ENCODE measurements at places on chromosomes 1 and 21.
A peak's percentile ranks its signal among the peaks of the same experiment; 100 is the strongest.

- no peak for DNase-seq
These were observed at the start of gene KCNT2 for GRCh38 chr1:196608390-196609369. TSS of gene KCNT2 (minus strand) at chr1:196608440. CDS start at chr1:196608309, 131 bp downstream.

DNA sequence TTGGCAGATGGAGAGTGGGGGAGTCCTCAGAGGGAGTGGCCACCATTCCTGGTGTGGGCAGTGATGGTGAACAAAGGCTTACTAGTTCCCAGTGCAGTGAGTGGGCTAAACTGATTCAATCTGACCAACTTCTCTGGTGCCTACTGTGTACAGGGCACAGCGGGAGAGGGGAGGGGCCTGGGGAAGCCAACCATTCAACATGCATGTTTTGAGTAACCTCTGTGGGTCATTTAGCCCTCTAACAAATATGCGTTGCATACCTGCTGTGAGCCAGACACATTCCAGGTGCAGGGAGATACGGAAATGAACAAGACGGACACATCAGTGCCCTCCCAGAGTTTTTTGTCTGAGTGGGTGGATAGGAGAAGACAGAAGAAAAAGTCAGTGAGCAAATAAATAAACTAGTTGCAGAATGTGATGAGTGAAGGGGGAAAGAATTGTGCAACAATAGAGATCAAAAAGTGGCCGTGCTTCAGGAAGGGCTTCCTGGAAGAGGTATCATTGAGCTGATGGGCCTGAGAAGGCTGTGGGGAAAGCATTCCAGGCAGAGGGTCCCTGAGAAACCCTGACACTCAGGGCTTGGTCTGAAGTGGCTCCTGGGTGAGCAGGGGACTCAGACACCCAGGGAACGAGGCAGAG, 78.8 kb downstream of the EPHB2 start:
- DNase-seq: no peak

DNA sequence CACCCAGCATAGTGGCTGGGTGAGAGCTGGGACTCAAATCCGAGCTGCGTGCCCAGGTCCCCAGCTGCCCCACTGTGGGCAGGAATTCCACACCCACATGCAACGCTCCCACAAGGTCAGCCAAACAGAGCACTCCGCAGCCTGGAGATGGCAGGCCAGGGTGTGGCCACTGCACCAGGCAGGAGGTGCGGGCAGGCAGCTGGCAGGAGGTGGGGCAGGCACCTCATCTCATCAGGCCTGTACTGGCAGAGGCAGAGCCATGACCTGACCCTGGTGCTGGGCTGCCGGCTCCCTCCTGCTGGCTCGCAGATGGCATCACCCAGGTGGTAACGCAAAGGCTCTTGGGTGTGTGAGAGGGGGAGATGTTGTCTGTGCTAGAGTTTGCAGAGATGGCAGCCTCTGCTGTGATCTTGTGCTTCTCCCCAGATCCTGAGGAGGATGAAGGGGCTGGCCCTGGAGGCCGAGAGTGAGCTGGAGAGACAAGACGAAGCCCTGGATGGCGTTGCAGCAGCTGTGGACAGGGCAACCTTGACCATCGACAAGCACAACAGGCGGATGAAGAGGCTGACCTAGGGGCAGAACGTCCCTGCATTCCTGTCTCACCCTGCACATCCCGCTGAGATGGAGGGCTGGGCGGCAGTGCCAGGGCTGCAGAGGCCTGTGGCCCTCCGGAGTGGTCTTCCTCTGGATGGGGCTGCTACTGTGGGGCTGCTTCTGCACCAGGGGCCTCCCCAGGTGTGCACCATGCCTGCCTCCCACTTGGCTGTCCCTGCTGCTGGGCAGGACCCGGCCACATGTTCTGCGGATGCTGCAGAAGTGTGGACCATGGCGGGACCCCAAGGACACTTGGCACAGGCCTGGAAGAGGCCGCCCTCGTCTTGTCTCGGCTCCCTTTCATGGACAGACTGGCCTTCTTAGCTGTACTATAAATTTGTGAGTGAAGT, 35.1 kb upstream of the PRSS38 start:
- DNase-seq: peak; percentile 46

- no peak for DNase-seq
These were observed 23.5 kb upstream of the NPL start for GRCh38 chr1:182766050-182766449.

DNA sequence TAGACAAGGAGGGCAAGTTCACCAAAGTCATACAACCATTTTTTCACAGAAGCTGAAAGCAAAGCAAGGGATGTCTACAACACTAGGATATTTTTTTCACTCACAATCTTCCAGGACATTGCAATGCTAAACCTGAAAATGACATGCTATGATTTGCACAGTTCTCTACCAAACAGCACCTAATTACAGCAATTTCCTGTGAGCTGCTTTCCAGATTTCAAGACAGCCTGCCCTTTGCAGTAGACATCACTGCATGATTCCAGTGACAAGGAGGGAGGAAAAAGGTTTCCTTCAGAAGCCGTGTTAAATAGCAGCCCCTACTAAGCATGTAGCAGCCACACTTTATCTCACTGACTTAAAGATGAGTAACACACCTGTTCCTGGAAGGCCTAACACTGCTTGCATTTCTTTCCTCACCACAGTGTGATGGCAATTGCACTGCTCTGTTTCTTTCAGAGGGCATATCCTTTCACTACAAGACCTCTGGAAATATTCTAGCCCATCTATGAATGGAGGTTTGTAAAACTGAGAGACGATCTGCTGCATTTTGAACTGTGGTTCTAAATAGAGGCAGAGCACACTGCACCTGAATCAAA, 97.1 kb downstream of the DUSP10 start:
- DNase-seq: no peak

DNA sequence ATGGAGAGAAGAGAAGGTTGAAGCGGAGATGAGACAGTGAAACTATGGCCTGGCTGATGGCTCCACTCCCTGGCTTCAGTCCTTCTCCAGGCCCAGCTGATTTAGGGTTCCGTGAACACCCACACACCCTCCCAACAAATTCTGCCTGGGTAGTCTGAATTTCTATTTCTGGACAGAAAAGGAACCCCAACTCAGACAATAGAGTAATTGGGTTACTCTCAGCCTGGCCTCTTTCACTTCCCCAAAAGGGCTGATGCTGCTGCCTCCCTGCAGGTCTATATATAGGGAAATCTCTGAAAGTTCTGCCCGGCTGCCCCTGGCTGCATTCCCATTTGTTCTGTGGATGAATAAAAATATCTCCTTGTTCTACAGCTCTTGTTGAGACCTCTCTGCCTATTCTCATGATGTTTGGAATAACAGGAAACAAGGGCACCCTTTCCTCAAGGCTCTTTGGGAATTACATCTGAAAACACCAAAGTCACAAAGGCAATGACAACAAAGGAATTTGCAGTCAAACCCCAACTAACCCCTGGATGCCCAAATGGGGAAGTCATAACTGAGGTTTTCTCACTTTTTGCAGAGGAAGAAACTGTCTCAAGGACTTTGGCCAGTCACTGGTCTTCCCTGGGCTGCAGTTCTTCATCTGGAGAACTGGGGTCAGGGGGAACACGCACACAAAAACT, 11.4 kb upstream of the ZSCAN20 start:
- DNase-seq: no peak

Measured in activated naive CD4-positive, alpha-beta T cell treated with anti-CD3 and anti-CD28 coated beads, Interleukin-2, amount 50 U/mL, for 72 hours (primary cell).